Panc1 (cell line): ENCODE measurements at places on chromosomes 7 and 10. TPM values are rescaled to one million over a fixed set of nuclear protein-coding genes. Genes with fewer than 3 reads are reported as not detected.

- no peak for DNase-seq
Observed at GRCh38 chr10:72087969-72088888, at the start of gene SPOCK2. TSS of gene SPOCK2 (minus strand) at chr10:72088551. CDS start at chr10:72088328, 223 bp downstream.

Gene BMPER
- not detected for total RNA-seq

Gene MSMB
- not detected for total RNA-seq

GRCh38 chr7:6546498-6547251 is 4.6 kb downstream of the GRID2IP start:
- no peak for DNase-seq

Gene FFAR4
- total RNA-seq, result 0.92 TPM

Gene AZGP1
- total RNA-seq, result 0.49 TPM

DNA sequence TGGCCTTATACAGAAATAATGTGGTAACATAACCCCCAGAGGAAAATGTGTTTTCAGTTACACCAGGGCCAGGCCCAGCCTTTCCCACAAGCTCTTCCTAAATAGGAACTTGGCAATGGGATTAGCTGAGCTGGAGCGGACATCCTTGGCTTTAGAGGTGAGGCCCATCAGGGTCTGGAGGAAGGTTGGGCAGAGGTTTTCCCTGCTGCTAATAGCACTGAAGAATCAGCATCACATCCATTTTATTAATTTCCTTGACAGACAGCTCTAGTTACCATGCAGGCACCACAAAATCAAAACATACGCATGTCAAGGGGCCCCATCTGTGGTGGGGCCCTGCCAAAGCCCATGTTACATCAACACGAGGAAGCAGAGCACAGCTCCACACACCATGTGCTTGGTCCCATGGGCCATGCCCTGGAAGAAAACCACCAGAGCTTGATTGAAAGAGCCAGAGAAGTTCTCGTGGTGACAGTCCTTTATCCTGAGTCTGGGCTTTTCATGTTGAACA is 566.6 kb downstream of the KCNMA1 start:
- no peak for DNase-seq

Gene MMD2
- total RNA-seq, result not detected

Gene TACR2
- 0.21 TPM for total RNA-seq
